Left ventricle myocardium superior (tissue), 1 donor: ENCODE measurements at places on chromosomes 4 and X.

DNA sequence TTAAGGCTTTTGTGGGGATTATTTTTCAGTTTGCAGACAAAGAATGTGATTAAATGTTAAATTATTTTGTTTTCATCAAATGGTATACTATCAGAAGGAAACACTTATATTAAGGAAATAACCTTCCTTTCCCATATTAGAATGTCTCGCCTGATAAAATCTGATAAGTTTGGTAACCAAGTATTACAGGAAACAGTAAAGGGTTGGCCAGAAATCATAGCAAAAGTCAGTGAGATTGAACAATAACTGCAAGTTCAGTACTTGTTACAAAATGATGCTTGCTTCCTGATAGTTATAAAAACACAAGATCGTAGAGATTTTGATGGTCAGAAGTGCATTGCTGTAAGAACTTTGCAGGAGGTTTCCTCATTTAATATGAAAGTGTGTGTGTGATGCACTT is 40.5 kb downstream of the FABP2 start:
- DNase-seq: no peak

- DNase-seq: no peak
These were observed 45.8 kb upstream of the CLCN4 start for GRCh38 chrX:10110984-10111363.

- no peak for DNase-seq
These were observed 435 bp upstream of the MGST2 start for GRCh38 chr4:139665079-139665689.

- no peak for DNase-seq
These were observed 25.2 kb upstream of the ATXN3L start for GRCh38 chrX:13345037-13345436.

DNA sequence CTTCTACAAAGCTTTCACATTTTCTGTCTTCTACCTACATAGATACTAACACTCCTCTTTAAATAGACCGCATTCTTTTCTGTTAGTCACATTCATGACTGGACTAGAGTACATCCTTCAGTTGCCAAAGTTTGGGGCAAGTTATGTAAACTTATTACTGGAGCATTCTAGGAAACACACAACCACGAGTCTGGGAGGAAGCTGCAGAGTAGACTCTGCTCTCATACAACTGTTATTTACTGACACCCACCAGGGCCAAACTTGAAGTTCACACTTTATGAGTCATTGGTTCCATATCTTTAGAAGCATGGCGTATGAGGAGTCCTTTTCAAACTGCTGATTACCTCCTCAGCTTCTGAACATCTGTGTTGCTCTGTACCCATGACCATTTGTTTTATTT is 87.0 kb downstream of the RNF150 start:
- no peak for DNase-seq

- peak; percentile 60 for DNase-seq
These were observed 65.7 kb downstream of the IRF2 start for GRCh38 chr4:184408684-184409081.

GRCh38 chr4:152825336-152825735 is 45.6 kb downstream of the ARFIP1 start:
- DNase-seq: no peak

DNA sequence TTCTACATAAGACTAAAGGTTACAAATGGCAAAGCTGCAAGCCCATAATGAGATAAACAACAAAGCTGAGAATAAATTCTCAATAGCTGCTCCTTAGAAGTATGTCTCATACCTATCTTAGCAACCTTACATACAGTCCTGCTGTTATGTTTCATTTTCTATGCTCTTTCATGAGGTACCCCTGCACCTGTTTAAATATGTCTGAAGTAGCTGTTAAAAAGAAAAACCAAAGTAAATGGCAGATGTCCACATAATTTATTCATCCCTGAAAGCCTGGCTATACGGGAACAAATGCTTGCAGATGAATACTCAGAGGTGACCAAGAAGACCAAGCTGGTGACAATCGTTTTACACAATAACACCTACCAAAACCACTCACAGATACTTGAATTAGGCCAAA is 22.5 kb downstream of the PPA2 start:
- DNase-seq: no peak

GRCh38 chr4:42785817-42786216 is 106.7 kb upstream of the GRXCR1 start:
- no peak for DNase-seq

DNA sequence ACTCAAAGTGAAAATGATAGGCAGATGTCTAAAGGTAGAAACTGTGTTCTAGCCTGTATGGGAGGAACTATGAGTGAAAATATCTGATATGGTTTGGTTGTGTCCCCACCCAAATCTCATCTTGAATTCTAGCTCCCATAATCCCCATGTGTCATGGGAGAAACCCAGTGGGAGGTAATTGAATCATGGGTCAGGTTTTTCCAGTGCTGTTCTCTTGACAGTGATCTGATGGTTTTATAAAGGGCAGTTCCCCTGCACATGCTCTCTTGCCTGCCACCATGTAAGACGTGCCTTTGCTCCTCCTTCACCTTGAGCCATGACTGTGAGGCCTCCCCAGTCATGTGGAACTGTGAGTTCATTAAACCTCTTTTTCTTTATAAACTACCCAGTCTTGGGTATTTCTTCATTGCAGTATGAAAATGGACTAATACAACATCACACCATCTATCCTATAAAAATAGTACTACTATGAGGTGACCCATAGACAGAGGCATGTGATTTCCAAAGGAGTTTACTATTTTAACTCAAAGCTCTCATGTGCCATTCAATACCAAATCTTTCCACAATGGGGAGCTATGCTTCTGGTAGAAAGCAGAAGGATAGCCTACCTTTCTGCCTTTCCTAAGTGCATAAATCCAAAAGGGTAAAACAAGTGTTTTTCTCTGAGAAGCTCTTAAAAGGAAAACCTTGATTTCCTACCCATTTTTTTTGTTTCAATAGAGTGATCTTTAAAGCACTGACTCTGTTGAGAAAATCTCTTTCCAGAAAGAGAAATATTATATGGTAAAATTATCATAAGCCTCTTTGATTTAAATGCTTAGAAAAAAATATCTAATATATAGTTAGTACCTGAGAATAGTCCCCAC is 38.8 kb downstream of the SEC31A start:
- no peak for DNase-seq

- DNase-seq: no peak
These were observed 82.1 kb downstream of the BCOR start for GRCh38 chrX:40015693-40016092.

DNA sequence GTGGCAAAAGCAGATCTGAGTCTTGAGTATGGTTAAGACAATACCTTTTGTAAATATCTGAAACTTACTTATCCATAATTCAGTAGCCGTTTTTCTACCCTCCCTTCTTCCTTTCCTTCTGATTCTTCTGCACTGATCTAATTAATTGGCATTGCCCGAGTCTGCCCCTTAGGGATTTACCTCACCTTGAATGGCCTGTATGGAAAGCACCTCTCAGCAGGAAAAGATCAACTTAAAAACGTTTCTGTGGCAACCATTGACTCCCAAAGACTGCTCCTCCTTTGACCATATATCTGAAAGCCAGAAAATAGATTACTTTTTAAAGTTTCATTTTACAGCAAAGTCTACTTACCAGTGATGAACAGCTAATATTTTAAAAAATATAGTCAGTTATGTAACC is 496.5 kb upstream of the LCORL start:
- no peak for DNase-seq

- no peak for DNase-seq
These were observed 44.1 kb downstream of the NAA11 start for GRCh38 chr4:79281566-79282359.

- DNase-seq: no peak
These were observed at the start of gene MTNR1A for GRCh38 chr4:186554914-186555827. MTNR1A (minus strand) TSS chr4:186555567; CDS start chr4:186555365, 202 bp downstream.

GRCh38 chrX:44203791-44204190 is 139.7 kb downstream of the EFHC2 start:
- DNase-seq: no peak

DNA sequence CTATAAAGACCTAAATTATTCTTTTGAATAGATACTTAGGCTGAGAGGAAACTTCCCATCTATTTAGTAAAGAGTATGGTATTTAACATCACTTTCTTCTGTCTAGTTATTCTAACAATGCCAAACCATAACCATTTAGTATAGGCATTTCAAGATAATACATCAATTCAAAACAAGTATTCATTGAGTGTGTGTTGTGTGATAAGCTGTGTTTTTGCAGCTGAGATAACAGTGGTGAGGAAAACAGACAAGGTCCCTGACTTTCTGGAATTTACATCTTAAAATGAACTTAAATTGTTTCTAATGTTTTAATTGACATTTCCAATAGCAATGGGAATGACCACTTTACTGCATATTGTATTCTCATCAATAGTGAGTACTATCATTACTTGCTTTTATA is 22.4 kb upstream of the TSPAN5 start:
- no peak for DNase-seq

DNA sequence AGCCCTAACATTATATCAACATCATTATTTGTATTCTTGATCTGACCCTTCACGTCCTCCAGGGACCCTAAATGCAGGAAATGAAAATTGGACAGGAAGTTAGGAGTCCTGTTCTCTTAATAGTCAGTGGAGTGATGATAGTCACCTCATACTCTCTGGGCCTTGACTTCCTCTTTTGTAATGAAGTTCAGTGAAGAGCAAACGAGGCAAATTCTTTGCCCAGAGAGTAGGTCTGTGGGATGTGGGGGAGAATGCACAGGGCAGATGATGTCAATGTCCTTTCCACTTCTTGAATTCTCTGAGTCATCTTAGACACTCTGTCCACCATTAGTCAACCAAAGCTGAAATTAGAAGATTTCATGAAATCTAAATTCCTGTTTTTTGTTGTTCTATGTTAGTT is 17.1 kb upstream of the GPRIN3 start:
- no peak for DNase-seq

DNA sequence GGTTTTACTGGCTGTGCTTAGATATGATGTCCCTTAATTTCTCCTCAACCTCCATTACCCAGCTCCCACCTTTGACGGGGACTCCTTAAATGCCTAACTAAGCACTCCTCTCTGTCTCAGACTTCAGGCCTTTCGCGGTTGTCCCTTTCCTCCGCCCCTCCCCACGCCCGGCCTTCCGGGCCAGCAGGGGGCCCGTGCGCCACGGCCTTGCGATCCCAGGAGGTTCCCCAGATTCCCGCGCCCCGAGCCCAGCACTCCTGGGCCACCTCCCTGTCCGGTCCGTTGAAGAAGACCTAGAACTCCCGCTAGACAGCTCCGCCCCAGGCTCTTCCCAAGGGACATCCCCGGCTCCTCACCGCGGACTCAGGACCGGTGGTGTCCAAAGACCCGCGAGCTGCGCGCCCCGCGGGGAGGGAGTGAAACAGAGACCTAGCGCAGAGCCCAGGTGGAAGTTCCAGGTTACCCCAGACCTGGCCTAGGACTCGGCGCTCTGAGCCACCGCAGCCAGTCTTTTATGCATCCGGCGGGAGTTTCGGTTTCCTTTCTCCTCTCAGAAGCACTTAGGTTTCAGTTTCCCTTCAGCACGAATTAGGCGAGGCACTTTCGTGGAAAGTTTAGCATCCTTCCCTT is at the start of gene DDX60:
DDX60 (minus strand) TSS at position 487 of the 630 bp plus-strand sequence. CDS start 7,493 bp downstream, outside the sequence.
- DNase-seq: peak; percentile 83

GRCh38 chr4:106830879-106831278 is 205.2 kb downstream of the DKK2 start:
- no peak for DNase-seq

- DNase-seq: no peak
These were observed 17.3 kb downstream of the TEC start for GRCh38 chr4:48252313-48252712.

- DNase-seq: no peak
These were observed 73.5 kb downstream of the WDFY3 start for GRCh38 chr4:84892950-84893349.
